ENCODE measurements at places on chromosomes 11 and 22.

DNA sequence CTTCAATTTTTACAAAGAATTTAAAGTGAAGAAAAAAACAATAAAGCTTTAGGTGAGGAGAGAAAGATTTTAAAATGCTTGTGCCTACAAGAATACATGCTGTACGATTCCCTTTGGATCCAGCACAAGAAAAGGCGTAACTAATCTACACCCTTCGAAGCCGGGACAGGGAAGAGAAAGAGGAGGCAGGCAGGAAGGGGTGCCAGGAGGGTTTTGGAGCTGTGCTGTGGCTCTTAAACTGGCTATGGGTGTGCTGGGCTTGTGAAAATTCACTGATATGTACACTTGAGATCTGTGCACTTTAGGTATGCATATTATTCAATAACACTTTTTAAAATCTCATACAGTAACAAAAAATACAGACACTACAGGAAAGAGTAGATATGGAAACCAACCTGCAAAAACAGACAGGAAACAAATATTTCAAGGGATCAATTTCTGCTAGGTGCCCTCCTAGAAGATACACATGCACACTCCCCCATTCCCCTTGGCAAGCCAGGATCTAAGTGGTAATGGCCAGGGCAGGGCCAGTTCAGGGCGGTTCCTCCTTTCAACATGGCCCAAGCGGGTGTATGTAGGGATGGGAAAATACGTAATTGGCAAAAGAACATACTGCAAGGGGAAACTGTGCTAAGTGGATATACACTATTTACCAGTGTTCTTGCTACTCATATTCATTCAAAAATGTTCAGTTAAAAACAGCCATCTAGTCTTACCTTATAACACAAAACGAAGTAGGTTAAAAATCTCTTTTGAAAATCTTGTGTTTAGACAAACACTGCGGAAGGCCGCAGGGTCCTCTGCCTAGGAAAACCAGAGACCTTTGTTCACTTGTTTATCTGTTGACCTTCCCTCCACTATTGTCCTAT, 54.2 kb downstream of the PACSIN2 start:
- no peak for DNase-seq

DNA sequence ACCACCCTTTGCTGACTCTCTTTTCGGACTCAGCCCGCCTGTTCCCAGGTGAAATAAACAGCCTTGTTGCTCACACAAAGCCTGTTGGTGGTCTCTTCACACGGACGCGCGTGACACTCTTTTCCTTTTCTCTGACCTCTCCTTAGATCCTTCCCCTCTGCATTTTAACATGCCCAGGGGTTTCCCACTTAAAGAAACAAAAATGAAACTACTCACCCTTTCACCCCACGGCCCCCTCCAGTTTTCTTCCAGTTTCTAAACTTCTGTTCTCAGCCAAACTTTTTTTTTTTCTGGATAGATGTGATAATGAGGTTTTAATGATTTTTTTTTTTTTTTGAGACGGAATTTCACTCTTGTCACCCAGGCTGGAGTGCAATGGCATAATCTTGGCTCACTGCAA, 32.8 kb upstream of the NUP50 start:
- DNase-seq = no peak

DNA sequence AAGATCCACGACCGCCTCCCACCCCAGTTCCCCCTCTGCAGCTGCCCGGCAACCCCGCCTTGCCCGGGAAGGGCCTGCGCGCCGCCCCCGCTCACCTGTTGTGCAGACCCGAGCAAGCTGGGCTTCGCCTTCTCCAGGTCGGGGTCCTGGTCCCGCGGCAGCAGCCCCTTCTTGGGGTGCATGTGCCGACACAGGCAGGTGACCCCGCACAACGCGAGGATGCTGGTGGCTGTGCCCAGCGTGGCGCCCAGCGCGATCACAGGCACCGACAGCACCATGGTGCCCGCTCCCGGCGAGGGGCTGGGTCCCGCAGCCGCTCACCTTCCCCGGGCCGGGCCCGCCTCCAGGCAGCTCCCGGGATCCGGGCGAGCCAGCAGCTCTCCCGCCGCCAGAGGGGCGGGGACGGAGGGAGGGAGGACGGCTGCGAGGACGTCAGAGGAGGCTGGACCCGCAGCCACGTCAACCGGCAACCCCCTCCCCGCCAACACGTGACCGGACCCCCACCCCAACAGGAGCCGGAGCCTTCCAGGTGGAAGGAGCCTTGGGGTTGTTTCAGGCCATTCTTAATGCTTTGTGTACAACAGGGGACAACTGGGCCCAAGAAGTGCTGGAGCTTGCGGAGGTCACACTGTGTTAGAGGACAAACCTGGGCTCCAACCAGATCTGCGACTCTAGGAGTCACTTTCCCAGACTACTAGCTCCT, at the start of gene SYT13:
Gene SYT13 (minus strand): TSS at position 412 of the 703 bp plus-strand sequence. CDS start 134 bp downstream, at position 278.
- peak; percentile 92 for DNase-seq

DNA sequence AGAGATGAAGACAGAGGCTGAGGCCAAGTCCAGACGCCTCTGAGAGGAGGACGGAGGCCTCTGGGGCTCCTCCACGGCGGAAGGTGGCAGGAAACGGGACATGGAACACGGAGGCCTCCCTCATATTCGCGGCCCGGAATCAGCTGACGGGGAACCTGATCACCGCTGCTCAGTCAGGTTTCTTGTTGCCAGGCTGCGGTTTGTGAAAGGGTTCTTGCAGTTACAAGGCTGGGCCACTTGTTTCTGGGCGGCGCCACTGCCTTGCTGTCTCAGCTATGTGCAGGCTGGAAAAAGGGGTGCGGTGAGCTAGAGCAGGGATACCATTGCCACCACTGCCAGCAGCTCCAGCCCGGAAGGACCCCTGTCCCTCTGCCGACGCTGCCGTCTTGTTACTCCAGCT, 10.0 kb upstream of the MMP1 start:
- peak; percentile 92 for DNase-seq

DNA sequence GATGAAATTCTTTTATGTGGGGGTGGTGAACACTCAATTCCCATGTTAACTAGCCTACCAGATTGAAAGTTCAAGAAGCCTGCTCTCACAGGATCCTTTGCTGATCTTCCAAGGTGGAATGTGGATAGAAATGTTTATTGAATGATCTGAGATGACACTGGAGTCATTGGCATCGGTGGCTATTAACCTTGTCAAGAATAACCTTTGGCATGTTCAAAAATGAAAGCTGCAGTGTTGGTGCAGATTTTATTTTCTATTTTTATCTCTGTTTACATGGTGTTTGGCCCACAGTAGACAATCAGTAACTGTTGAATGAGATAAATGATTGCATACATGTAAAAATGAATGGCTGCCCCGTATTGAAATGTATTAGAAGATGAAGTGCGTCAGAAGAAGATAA, 19.0 kb downstream of the MCAM start:
- no peak for DNase-seq

- no peak for DNase-seq
These were observed 82.9 kb downstream of the OSBP2 start for GRCh38 chr22:30777587-30777986.

DNA sequence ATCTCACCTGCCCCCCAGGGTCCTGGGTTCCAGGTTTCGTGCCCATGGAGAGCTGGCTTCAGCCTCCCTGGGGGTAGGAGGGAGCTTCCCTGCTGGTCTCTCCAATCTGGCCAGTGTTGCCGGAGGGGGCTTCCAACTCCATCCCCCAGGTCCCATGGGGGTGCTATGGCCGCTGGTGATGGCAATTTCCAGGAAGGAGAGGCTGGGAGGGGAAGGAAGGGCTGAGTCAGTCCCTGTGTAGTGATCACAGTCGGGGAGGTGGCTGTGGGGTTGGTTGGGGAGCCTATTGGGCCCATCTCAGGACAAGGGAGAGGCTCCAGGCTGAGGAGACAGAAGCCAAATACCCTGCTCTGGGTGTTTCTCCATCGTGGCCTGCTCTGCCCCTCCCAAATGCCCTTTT, 5.7 kb upstream of the CDC42EP2 start:
- DNase-seq = no peak

- no peak for DNase-seq
These were observed 1628.6 kb upstream of the RAG2 start for GRCh38 chr11:38226684-38227083.

DNA sequence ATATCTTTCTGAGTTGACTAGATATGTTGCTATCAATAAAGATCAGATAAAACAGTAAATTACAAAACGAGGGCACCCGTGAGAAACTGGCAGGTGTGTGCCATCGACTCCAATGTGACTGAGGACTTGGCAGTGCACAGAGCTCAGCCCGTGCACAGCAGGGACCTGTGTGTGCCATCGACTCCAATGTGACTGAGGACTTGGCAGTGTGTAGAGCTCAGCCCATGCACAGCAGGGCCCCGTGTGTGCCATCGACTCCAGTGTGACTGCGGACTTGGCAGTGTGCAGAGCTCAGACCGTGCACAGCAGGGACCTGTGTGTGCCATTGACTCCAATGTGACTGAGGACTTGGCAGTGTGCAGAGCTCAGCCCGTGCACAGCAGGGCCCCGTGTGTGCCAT, 347.2 kb upstream of the B3GAT1 start:
- DNase-seq = no peak

Data from NCI-H526 (cell line).